Skin of body (tissue), 3 donors: ENCODE measurements at places on chromosomes 11 and 22.

- peak; percentile 79 for DNase-seq
These were observed 21.1 kb downstream of the SERPINH1 start for GRCh38 chr11:75582895-75583717.

DNA sequence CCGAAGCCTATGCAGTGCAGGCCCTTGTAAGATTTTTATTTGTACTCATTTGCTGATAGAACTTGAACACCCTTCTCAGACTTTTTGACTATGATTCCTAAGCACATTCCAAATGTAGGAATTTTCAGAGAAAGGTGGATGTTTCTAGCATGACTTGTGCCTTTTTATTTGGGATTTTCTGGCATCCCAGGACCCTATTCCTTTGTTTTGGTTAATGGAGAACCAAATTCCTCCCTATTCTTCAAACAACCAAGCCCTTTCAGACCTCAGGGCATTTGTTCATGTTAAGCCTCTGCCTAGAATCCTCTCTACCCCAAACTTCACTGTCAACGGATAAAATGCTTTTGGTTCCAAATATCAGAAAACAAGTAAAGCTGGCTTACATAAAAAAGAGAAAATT is 371.1 kb downstream of the DDX10 start:
- DNase-seq: no peak

DNA sequence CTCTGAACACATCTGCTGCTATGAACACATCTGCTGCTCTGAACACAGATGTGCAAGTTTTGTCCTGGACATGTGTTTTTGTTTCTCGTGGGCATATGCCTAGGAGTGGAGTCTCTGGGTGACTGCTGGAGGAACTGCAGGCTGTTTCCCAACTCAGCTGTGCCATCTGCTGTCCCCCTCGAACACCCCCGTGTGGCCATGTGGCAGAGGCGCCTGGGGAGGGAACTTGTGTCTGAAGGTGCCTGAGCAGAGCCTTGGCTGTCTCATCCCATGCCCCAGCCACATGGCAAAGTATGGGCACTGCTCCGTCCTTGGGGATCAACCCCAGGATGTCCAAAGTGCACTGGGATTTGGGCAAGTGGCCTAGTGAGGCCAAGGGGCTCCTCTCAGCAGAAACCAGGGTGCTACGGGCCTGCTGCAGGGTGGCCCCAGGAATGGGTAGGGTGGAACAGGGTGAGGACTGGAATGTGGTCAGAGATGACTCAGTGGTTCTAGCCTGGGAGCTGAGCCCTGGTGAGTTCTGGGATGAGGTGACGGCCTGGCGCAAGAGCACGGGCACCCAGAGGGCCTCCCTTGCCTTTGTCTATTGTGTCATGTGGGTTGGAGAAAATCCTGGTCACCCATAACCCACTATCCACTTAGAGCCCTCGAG is 14.7 kb downstream of the GATD1 start:
- peak; percentile 54 for DNase-seq

GRCh38 chr11:35089666-35090065 is 49.3 kb upstream of the CD44 start:
- DNase-seq: no peak

DNA sequence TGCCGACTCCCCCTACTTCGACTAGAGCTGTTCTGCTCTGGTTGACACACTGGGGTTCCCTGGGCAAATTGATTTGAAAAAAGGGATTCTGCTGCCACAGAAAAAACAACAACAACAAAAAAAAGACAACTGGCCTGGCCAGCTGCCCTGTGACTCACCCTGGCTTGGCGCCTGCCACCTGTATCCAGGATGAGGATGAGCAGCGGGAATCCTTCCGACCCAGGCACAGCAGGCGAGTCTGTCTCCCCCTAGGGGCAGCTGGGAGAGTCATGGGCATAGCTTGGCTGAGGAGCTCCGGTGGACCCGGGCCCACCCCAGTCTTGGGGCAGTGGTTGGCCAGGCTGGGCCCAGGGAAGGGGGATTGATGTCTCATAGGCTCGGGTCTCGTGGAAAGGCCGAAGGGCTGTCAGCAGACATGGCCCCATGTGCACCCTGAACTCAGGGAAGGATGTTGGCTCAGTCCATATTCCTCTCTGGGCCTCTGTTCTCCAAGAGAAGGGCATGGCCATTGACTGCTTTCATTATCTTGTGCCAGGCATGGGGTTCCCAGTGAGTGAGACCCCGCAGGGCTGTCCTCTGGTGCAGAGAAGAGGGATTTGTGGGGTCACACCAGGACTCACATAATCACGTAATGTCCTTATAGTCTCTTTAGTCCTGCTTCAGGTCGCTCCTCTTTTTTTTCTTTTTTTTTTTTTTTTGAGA is 10.4 kb upstream of the SUN2 start:
- DNase-seq: no peak

- DNase-seq: no peak
These were observed 602 bp upstream of the INPP5J start for GRCh38 chr22:31122196-31122531.

DNA sequence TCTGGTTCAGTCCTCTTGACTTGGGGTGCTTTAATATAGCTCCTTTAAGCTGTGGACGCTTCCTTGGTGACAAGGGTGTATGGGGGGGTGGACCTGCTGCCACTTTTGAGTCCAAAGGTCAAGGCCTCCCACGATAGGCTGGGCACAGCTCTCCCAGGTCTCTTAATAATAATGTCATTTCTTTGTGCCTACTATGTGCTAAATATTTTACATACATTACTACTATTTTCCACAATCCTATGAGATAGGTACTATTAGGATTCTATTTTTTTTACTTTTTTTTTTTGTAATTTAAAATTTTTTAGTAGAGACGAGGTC is 304 bp upstream of the UCP3 start:
- DNase-seq: no peak

DNA sequence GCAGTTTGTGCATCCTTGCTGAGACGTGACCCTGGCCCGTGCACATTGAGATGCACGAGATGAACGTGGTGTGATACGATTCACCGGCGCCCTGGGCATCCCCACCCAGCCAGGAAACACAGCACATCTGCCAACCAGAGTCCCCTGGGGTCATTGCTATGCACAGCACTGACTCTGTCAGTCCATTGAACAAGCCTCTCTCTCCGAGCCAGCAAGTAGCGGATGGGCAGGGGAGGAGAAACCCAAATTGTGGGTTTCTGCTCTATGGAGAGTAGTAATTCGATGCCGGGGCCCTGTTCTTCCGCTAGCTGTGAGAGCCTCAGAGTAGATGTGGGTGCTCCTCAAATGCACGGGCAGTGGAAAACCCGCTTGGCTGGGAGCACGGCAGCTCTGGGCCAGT is 85.1 kb downstream of the ARHGAP8 start:
- no peak for DNase-seq

DNA sequence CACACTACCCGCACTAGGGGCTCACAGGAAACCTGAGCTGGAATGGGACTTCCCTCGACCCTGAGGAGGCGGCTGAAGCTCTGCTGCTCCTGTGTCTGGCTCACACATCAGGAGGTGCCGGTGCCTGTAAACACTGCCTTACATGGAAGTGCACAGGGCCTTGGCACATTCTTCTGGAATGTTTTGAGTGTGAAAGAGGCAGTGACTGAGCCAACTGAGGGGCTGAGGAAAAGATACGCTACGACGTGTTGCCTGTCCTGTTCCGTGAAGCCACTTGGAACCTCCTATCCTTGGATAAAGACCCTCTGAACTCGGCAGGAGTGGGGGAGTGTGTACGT is 10.5 kb downstream of the TXN2 start:
- DNase-seq: no peak
